CD8-positive, alpha-beta memory T cell (primary cell): ENCODE measurements at places on chromosomes 1 and 21.

GRCh38 chr1:29620631-29621030 is 384.3 kb downstream of the PTPRU start:
- no peak for DNase-seq

DNA sequence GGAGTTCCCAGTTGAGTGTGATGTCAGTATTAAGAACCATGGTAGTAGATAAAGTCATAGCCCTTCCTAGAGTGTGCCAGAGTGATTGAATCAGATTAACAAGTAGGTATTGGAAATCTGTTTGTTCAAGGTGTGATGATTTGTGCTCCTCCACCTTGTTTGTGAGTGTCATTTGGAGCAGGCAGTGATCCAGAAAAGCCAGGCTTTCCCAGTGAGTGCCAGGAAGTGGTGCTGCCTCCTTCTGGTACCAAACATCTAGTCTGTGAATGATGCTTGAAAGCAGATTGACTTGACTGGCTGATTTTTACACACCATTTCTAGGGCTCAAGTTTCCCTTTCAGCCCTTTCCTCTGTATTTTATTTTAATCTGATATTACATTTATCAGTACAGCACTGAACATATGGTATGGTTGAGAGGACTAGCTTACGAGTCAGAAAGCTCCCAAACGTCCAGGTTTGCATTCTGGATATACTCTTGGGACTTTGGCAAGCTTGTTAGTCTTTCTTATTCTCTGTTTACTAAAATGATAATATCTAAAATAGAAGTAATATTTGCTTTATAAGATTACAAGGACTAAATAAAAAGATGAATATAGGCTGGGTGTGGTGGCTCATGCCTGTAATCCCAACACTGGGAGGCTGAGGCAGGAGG is 100.7 kb downstream of the PATJ start:
- no peak for DNase-seq

- DNase-seq: no peak
These were observed 26.6 kb upstream of the RPF1 start for GRCh38 chr1:84452436-84452835.

GRCh38 chr1:213985209-213986019 is 2.4 kb upstream of the PROX1 start:
- DNase-seq: no peak

- peak; percentile 81 for DNase-seq
These were observed 19.5 kb downstream of the STK40 start for GRCh38 chr1:36366091-36366661.

- no peak for DNase-seq
These were observed 4.2 kb upstream of the FAM131C start for GRCh38 chr1:16077406-16078245.

GRCh38 chr1:30998171-30998570 is 67.3 kb downstream of the PUM1 start:
- no peak for DNase-seq

DNA sequence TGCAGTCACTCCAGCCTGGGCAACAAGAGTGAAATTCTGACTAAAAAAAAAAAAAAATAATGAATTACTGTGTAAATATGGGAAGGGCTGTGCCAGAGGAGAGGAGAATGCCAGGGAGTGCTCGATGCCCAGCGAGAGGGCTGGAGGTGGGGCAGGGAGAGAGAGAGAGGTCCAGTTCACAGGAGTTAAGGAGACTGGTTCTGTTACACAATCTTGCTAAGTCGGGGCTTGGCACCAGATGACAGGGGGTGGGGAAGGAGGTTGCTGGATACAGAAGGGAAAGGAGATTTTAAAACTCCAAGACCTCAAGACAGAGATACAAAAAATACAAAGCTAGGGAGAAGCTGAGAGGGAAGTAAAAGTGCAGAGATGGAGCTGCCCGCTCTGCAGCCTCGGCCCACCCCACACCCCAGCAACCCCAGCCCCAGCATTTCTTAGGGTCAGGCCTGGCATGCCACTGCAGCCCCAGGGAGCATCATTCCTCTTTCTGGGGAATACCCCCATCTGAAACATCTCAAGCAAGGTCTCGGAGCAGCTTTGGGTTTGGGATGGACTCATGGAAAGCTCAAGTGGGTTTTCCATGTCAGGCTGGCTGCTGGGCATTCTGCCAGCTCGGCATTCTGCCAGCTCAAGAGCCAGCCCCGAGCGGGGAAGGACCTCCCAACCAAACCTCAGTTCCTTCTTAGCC is 991 bp downstream of the SELENBP1 start:
- no peak for DNase-seq
